ENCODE measurements at places on chromosomes 11 and 22. TPM values are rescaled to one million over a fixed set of nuclear protein-coding genes. Genes with fewer than 3 reads are reported as not detected.
A peak's percentile ranks its signal among the peaks of the same experiment; 100 is the strongest.

The MMP3 gene
- 19.1 TPM for total RNA-seq

The NRXN2 gene
- total RNA-seq: 0.51 TPM

The BAIAP2L2 gene
- total RNA-seq: 24.3 TPM

The LDHAL6A gene
- total RNA-seq: not detected

The SMIM35 gene
- not detected for total RNA-seq

The RAPSN gene
- 0.13 TPM for total RNA-seq

DNA sequence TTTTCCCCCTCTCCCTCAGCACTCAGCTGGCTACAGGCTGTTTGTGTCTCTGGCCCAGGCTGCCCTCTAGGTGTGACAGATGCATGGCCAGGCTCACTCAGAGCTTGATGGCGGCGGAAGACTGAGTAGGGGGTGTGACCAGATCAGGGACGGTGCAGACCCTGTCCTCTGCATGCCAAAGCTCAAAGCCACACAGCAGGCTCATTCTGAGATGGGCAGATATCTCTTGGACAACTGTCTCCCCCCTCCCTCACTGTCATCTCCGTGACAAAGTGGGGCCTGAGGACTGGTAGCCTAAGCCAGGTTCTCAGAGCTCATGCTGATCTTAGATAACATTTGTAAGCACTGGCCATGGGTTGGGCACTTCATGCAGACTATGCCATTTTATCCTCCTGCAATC lies 231.3 kb downstream of the DSCAML1 start:
- no peak overlapping the region for H3K4me3 ChIP-seq
- no peaks in the 10 kb centered on the region for H3K36me3 ChIP-seq
- H3K4me1 ChIP-seq: no peaks in the 10 kb centered on the region

DNA sequence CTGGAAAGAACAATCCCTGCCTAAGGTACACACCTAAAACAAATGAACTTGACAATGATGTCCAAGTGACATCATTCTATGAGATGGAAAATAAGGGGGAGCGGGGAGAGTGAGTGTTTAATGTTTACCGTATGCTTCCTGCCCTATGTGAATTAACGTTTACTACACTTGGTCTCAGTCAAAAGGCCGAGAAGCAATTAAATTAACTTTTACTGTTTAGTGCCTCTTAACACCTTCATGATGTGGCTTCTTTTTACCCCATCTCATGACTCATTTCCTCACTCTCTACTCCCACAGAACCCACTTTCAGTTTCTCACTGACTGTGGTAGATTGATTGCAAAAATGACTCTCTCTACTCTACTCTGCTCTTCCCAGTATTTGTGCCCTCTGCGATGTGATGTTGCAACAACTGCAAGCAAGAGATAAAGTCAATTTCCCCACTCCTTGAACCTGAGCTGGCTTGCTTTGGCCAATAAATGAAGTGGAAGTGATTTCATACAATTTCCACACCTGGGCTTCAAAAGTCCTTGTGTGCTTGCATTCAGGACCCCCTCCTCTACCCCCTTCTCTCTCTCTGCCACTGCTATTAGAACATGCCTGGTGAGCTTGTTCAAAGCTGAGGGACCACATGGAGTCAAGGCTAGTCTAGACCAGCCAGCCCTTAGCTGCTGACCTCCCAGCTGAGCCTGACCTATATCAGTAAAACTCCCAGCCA lies 11.6 kb upstream of the ALKBH3 start:
- no peaks in the 10 kb centered on the region for H3K36me3 ChIP-seq
- H3K27ac ChIP-seq: peak overlapping the region; percentile 69
- peaks cover 13% of the 10 kb centered on the region for H3K27me3 ChIP-seq
- 0 out of 2 replicates have a peak overlapping the region, but pooled peaks have one; percentile 22 for H3K4me3 ChIP-seq

DNA sequence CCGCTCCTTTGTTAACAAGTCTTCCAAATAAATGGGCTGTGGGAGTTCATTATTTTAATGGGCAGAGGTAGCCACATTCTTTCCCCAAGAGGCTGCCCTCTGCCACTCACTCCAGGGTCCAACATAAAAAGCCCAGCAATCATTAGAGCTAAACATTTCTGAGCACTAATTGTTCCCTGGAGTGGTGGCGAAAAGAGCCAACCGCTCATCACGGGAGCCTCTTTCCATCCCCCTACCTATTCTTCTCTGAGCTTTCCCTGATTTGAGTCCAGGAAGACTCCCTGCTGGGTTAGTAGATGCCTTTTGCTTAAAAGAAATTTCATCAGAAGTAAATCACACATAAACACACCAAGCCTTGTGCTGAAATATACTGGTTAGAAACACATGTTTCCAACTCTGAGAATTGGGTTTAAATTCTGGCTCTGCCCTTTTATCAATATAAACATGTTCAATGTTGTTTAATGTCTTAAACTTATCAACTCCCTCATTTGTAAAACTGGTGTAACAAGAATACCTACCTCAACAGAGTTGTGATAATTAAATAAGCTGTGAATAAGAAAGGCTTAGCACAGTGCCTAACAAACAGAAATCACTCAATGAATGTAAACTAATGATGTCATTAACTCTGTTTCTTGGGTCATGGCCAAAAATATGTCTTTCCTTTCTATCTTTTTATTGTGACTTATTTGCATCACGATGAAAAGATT lies at the start of gene OR5A2:
Gene OR5A2, minus strand, starts transcription at position 53 of the 707 bp plus-strand sequence. CDS start 3,460 bp downstream, outside the sequence.
- no peak within 1 kb of the TSS for H3K27ac ChIP-seq
- no peaks in the 10 kb centered on the region for H3K4me1 ChIP-seq
- no peak for DNase-seq
- no peak within 1 kb of the TSS for H3K4me3 ChIP-seq

GRCh38 chr11:74269161-74269811 lies 42.2 kb downstream of the P4HA3 start:
- H3K27ac ChIP-seq: no peak overlapping the region
- no peaks in the 10 kb centered on the region for H3K36me3 ChIP-seq
- peak; percentile 21 for DNase-seq

DNA sequence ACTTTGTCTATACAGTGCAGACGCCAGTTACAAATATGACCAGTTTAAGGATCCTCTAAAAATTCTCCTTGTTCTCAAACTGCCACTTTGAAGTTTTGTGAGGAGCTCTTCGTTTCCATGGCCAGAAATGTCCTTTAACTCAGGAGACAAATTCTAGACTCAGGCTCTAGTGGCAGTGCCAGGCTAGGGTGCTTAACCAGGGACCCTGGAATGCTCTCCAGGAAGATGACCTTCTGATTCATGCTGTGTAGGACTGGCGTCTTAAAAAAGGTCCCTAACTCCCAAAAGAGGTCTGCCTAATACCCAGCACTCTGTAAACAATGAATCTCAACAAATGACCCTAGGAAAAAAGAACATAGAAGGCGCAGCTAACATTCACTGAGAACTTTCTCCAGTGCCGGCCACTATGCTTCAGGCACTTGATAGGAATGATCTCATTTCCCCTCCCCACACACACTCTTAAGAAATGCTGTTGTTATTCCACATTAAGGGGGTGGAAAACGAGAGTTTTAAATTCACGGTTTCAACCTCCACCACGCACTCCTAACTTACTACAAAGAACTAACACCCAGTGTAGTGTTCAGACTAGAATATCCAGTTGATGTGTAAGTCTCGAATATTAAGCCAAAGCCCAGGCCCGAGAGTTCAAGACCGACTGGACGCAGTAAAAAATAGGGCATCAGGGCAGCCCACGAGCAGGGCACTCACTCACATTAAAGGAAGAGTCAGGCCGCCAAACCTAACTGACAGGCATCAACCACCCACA lies 747 bp downstream of the NXF1 start:
- H3K27me3 ChIP-seq: no peaks in the 10 kb centered on the region
- DNase-seq: peak; percentile 74
- H3K4me3 ChIP-seq: peak overlapping the region; percentile 97
- H3K36me3 ChIP-seq: peaks cover 36% of the 10 kb centered on the region

GRCh38 chr22:31728857-31729256 lies 21.1 kb downstream of the PRR14L start:
- H3K36me3 ChIP-seq: peaks cover 21% of the 10 kb centered on the region
- peaks cover under 1% of the 10 kb centered on the region for H3K4me1 ChIP-seq
- no peaks in the 10 kb centered on the region for H3K27me3 ChIP-seq

Data from GM23248 (cell line).